ENCODE measurements at places on chromosomes 12 and 14.

DNA sequence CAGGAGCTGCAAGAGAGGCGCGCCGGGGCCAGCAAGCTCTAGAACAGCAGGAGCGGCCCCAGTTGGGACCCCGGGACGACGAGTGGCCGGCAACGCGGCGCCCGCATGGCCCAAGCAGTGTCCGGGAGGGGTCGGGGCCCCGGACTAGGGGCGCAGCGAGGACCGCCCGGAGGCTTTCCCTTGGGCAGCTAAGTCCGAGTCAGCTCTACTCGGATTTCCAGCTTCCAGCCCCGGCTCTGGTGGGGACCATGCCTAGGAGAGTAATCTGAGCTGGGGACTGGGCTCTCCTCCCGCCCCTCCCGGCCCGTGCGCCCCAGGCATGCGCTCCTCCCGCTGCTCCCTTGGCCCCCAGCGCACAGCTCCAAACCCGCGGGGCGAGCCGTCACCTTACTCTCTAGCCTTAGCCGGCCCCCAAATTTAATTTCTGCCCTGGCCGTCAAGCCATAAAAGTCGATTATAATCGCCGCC is 41.6 kb upstream of the CAPRIN2 start:
- DNase-seq = no peak

GRCh38 chr12:24527102-24527501 is 421.8 kb downstream of the BCAT1 start:
- no peak for DNase-seq

DNA sequence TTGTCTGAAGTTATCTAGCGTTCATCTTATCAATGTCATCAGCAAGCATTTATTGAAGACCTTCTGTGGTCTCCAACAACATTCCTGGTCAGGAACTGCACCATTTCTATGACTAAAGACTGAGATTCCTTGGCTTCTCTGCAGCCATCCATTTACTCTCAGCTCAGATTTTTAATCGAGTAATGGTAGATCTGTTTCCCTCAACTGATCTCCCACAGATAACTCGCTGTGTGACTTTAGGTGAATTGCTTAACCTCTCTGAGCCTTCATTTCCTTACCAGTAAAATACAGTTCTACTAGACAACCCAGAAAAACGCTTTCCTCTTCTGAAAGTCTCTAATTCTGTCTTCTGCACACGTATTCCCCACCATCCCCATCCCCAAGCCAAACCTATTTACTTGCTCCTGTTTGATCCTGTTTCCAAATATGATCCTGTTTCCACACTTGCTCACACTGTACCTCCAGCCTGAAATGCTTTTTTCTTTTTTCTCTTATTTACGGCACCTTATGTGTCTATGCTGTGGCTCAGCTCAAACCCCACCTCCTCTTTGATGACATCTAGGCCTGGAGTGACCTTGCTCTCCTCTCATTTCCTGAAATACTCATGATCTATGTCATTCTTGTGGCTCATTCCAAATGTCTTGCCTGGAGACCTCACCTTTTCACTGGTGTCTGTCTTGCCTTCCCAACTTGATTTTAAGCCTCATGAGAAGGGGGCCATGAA is 21.8 kb downstream of the PLXNC1 start:
- DNase-seq = no peak

GRCh38 chr12:68915055-68915454 is 17.9 kb downstream of the CPM start:
- peak; percentile 85 for DNase-seq

DNA sequence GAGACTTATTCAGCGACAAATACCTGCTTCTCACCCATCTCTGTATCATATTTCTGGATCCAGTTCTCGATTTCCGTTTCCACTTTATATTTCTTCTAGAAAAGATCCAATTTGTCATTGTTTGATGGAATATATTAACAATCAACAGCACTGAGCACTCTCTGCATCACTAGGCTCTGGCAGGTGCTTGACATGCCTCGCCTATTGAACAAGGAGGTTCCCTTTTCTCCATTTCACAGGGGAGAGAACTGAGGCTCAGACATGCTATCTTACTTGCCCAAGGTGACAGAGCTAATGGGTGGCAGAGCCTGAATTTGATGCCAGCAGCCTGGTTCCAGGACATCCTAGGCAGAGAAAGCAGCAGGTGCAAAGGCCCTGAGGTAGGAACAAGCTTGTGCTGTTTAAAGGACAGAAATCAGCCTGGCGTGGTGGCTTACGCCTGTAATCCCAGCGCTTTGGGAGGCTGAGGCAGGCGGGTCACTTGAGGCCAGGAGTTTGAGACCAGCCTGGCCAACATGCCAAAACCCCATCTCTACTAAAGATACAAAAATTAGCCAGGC is 12.1 kb downstream of the RITA1 start:
- no peak for DNase-seq

DNA sequence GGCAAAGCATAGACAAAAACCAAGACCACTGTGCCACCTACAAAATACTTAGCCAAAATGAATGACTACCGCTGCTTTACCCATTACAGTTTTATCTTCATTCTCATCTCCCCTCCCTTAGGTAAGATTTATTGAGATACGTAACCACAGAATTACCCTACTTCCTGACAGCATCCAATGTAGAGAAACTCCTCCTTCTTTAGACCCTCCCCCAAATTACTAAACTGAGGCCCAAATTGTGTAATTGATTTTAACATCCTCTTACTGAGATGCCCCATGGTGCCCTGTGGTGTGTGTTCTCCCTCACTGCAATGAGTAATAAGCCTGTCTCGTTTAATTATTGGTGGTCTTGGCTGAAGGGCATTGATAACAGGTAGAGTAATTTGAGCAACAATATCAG is 19.1 kb downstream of the VRK1 start:
- DNase-seq = no peak

- no peak for DNase-seq
Observed at GRCh38 chr14:23827100-23827892, 126.3 kb upstream of the DHRS4 start.

GRCh38 chr12:75890141-75890540 is 141.4 kb downstream of the PHLDA1 start:
- no peak for DNase-seq

GRCh38 chr14:39381366-39381765 is 50.9 kb downstream of the FBXO33 start:
- no peak for DNase-seq

DNA sequence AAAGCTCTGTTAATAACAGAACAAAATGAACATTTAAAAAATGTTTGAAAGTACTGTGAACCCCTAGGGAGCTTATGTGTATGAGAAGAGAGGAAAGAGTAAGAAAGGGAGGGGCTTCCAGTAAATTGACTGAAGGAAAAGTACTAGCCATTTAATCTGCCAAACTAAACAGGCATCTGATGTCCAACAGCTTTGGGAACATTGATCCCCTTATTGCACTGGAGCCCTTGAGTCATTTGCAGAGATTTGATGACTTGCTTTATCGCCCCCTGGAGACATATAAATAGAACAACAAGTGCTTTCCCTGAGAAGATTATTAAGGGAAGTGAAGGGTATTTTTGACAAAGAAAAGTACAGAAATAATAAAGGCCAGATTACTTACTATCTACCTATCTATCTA is 319.3 kb upstream of the NOVA1 start:
- no peak for DNase-seq

DNA sequence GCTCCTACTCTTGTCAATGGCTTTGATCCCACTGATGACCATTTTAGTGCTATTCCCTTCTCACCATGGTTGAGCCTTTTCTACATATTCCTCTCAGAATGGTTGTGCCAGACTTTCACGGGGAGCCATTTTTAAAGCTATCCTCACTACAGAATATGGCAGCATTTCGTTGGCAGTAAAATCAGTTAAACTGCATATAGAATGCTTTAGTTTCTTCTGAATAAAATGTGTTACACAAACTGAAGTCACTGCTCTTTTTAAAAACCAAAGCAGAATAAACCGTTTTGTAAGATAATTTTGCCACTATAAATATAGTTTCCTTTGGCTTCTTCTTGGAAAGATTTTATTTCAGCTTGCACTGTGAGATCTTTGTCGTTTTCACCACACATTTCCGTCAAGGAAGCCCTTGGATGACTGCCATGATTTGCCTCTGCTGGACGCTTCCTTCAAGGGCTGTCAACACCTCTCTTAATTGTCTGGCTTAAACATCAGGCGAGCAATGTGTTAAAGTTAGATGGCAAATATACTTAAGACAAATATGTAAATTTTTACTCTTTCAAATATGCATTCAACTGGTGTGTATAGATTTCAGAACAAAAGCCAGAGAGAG is 624.2 kb downstream of the DIO2 start:
- no peak for DNase-seq
